ENCODE measurements at places on chromosomes 1 and 21.

DNA sequence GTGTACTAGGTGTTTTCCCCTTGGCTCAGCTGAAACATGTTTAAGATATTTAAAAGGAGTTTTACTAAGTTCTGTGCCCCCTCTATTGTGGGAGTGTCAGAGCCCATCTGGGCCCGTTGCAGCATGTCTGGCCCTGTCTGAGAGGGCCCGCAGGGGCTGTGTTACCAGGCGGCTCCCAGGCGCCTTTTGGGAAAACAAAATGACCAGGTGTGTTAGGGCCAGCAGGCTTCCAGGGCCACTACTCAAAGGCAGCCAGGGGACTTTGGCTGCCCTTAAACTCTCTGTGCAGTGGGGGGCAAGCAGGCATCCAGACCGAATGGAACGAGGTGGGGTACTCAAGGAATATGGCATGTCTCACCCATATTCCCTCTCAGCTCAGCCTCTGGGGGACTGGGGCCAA is 111.7 kb downstream of the KCNN3 start:
- DNase-seq: no peak

DNA sequence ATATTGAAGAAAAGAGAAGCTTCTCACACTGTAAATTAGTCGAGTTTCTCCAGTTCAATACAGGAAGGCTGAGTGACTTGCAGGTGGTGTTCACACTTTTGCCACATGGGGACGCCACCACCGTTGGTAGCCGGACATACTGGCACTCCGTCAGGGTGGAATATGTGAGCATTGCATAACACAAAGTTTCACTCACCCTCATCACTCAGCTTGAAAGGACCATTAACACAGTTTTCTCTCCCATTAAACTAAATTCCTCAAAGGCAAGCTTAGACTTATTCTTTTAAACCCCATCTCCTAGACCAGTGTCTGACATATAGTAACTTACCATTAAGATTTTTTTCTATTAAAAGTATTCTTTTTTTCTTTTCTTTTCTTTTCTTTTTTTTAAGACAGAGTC is 105.3 kb upstream of the SERBP1 start:
- peak; percentile 73 for DNase-seq

DNA sequence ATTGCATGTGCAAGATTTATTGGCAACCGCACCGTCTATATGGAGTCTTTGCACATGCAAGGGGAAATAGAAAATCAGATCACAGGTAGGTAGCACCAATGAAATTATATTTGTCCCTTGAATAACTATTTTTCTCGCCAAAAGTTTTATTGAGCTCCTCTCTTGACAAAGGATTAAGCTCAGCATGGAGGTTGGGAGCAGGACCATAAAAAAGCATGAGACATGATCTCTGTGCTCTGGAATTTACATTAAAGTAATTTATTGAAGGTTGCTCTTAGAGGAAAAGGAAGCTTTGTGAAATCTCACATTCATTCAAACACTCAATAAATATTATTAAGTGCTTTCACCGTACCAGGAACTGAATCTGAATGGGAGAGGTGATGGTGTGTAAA is 66.0 kb upstream of the UBE2U start:
- no peak for DNase-seq

GRCh38 chr1:203286161-203286984 is 18.9 kb upstream of the BTG2 start:
- no peak for DNase-seq

- DNase-seq: no peak
Observed at GRCh38 chr1:84301004-84301784, at the start of gene SAMD13. Gene SAMD13 (plus strand): TSS chr1:84301708. CDS start chr1:84303235, 1,527 bp downstream.

GRCh38 chr1:17678011-17678410 is 77.1 kb upstream of the ACTL8 start:
- no peak for DNase-seq

GRCh38 chr1:116667575-116668105 is at the start of gene IGSF3:
Gene IGSF3 (minus strand): TSS chr1:116667733. CDS start chr1:116666326, 1,407 bp downstream.
- DNase-seq: no peak

DNA sequence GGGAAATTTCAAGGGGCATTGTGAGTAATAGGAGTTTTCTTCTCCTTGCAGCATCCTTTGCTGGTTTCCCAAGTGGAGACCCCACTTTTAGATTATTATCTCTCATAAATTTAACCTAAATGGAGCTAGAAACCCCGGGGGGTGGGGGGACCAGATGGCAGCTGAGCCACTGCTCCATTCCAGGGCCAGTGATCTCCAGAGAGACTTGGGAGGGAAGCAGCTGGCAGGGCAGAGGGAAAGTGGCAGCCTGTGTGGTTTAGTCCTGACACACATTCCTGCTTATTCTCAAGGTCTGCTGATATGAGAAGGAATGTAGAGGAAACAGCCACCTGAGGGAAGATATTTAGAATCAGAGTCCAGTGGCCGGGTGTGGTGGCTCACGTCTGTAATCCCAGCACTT is 16.3 kb downstream of the PCP4L1 start:
- DNase-seq: no peak

DNA sequence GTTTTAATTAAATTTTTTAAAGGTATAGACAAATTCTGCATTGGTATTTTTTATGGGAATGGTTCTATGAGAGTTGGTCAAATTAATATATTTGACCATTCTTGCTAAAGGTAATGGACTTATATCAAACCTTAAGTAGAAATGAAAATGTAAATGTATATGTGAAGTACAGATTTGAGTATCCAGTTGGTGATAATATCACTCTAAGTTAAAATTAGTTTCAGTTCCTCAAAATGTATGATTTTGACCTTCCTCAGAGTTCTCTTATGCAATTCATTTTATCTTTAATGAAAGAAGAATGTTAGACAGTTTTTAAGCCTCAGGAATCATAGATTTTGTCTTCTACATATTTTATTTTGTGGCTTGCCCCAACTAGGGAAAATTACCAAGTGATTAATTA is 1291.5 kb upstream of the B3GALT2 start:
- DNase-seq: no peak

- DNase-seq: no peak
Observed at GRCh38 chr1:206557636-206558473, 50.5 kb downstream of the RASSF5 start.

- peak; percentile 84 for DNase-seq
Observed at GRCh38 chr1:230113593-230114236, 46.7 kb downstream of the GALNT2 start.

DNA sequence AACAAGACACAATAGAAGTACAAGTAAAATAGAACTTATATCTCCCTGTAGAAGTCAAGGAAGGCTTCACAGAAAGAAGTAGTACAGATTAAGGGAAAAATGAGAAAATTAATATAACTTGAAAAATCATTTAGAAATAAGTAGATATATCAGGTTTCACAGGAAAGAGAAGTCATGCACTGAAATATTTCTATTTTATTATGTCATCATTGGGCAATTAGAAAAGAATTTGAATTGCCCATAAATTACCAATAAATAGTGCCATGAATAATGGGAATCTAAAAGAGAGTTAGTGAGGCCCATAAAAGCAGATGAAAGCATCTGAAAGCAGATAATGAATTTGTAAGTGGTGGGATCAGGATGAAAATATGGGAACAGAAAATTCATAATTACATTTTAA is 1597.8 kb downstream of the PLA2G4A start:
- no peak for DNase-seq

- no peak for DNase-seq
Observed at GRCh38 chr21:35136586-35137219, 87.6 kb upstream of the RUNX1 start.

DNA sequence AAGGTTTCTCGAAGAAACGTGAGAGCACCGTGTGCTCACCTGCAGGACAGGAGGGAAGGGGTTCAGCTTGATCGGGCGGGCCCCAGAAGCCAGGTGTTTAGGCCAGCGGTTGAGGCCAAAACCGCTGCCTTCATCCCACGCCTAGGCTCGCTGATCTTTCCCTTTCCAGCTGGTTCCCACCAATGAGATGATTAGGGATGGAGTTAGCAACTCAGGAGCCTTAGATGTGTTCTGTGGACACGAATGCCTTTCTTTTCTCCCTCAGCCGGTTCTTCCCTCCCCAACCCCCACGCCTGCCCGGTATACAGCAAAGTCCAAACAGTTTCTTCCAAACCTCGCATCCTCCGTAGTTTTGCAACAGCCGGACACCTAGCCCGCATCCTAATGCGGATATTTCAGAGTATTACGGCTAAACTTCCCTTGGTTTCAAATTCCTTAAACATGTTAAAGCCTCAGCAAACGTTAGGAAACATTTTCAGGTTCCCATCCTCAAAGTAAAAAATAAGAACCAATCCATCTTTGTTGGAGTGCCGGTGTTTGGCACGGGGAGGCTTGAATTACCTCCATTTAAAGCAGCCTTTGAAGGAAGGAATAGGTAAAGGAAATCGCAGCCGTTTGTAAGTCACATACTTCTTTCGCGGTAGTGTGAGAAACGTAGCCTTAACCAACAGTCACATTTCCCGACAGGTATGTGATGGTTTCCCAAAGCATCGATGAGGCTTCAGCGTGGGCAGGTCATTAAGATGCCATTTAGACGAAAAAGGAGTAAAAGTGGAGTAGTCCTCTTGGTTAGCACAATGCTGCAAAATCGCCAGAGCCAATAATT is 1.1 kb downstream of the LRRC8C start:
- DNase-seq: no peak

DNA sequence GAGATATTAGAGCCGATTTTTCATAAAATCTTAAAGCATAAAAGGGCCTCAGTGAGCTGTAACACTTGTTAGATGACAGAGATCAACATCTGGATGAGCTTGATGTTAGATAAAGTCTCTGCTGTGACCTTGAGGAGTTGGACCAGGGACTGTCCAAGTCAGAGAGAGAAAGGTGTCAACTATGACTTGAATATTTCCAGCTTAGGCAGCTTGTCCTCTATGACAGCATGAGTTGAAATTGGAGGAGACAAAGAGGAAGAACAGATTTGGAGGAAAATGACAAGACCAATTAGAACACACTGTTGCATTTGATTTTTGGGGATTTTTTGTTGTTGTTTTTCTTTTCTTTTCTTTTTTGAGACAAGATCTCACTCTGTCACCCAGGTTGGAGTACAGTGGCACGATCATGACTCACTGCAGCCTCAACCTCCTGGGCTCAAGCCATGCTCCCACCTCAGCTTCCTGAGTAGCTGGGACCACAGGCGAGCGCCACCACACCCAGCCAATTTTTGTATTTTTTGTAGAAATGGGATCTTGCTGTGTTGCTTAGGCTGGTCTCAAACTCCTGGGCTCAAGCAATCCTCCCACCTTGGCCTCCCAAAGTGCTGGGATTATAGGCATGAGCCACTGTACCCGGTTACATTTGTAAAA is 35.3 kb upstream of the CLIC4 start:
- DNase-seq: no peak

DNA sequence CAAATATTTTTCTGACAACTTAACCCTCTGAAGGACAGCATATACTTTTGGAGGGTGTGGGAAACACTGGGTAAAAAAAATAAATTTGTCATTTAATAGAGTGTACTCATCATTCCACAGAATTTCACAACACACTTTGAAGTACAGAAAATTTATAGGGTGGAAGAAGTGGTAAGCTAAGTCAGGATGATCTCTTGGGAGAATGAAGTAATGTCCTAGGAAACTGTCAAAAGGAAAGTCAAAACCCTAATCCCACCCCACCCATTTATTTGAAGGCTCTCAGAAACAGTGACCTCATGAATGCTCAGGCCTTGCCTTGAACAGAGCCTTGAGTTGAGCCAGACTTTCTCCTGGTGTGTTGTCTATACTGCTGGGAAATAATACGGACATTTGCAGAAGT is 7.3 kb upstream of the UAP1 start:
- DNase-seq: no peak

- no peak for DNase-seq
Observed at GRCh38 chr1:145995148-145995881, 1.1 kb downstream of the TXNIP start.

DNA sequence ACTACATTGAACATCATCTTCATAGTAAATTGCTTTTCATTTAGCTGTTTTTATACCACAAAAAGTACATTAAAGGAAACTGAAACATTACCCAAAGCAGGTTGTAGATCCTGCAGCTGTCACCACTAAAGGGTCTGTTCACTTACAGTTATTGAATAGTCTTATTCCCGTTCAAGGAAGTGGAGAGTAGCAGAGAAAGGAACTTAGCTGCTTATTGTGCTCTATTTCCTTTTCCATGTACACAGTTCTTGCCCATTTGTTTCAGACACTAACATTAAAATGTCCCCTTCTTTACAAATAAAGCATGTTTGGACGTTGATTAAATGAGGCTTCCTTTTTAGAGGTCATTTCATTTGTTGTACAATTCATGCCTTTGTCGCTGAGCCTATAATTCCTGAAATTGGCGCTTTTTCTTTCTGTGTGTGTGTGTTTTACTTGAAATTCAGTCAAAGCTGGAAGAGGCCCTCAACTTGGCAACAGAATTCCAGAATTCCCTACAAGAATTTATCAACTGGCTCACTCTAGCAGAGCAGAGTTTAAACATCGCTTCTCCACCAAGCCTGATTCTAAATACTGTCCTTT is 44.4 kb upstream of the BMP8A start:
- no peak for DNase-seq

- no peak for DNase-seq
Observed at GRCh38 chr1:153633161-153633753, 609 bp upstream of the CHTOP start.

DNA sequence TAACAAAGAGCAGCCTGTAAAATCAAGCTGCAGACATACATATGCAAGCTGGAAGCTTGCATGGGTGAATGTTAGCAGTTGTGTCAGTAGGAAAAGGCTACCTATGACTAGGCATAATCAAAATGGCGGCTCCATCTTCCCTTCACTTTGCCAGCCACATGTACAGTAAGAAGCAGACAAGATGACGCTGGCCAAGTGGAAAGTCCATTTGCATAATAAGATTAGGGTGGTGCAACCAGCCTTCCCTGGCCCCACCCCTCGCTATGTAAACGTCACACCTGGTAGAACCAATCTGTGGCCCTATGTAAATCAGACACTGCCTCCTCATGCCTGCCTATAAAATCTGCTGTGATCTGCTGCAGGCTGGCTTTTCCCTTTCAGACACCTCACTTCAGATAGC is 171.9 kb upstream of the USP25 start:
- DNase-seq: no peak

DNA sequence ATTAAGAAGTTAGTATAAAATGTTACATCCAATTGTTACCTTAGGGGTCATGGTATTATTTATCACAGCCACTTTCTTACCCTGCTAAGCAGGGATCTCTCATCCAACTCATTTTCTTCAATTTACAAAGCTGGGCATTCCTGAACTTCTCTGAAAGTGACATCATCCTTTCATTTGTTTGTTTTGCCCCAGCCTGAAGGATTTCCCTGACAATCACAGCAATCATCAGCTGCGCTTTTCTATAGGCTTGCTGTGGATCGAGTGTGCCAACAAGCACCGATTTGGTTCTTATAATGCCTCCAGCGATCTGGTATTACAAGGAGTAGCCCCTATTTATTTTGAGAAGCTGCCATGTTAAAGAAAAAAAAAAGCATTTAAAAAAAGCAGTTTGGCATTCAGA is 240.2 kb downstream of the USH2A start:
- DNase-seq: no peak

DNA sequence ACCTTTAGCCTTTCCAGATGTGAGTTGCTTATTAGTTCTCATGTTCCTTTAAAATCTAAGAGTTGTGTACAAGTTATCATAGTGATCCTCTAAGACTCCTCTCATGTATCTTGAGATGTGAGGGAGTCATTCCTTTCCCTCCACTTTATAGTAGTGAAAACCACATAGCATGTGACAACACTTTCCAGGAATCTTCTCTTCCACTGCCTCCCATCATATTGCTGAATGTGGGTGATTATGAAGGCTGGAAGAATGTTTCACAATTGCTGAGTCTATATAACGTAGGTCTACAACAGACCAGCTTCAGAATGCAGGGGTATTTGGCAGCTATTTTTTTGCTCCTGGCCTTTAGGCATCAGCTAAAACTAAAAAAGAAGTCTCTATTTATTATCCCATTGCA is 44.7 kb upstream of the LRRC7 start:
- peak; percentile 43 for DNase-seq

GRCh38 chr21:25963181-25963580 is 207.4 kb downstream of the APP start:
- DNase-seq: no peak

Measured in AG09309 (cell line).